ENCODE measurements at places on chromosomes 3 and 15.

- H3K4me1 ChIP-seq: peaks cover 26% of the 10 kb centered on the region
- no peaks in the 10 kb centered on the region for H3K27me3 ChIP-seq
- no peak overlapping the region for H3K4me3 ChIP-seq
- peaks cover 34% of the 10 kb centered on the region for H3K36me3 ChIP-seq
Measured at GRCh38 chr3:133570937-133571320, 2.6 kb upstream of the CDV3 start.

- DNase-seq: no peak
- no peaks in the 10 kb centered on the region for H3K27me3 ChIP-seq
- peaks cover 1% of the 10 kb centered on the region for H3K4me1 ChIP-seq
- peaks cover 42% of the 10 kb centered on the region for H3K36me3 ChIP-seq
Measured at GRCh38 chr3:47612178-47612577, 33.5 kb upstream of the CSPG5 start.

- peak overlapping the region; percentile 23 for H3K27ac ChIP-seq
- H3K27me3 ChIP-seq: no peaks in the 10 kb centered on the region
- no peaks in the 10 kb centered on the region for H3K36me3 ChIP-seq
- DNase-seq: no peak
- H3K4me1 ChIP-seq: peaks cover 19% of the 10 kb centered on the region
- H3K4me3 ChIP-seq: no peak overlapping the region
Measured at GRCh38 chr15:64525828-64526530, 65.6 kb downstream of the ZNF609 start.

GRCh38 chr3:182597621-182598041, 195.7 kb upstream of the ATP11B start:
- H3K4me1 ChIP-seq: no peaks in the 10 kb centered on the region
- DNase-seq: no peak
- H3K4me3 ChIP-seq: no peak overlapping the region
- H3K27ac ChIP-seq: no peak overlapping the region
- H3K27me3 ChIP-seq: peaks cover 11% of the 10 kb centered on the region

GRCh38 chr15:101056366-101057334, 137.5 kb downstream of the LRRK1 start:
- DNase-seq: no peak
- H3K27ac ChIP-seq: no peak overlapping the region
- H3K27me3 ChIP-seq: peaks cover 6% of the 10 kb centered on the region
- H3K4me3 ChIP-seq: no peak overlapping the region

DNA sequence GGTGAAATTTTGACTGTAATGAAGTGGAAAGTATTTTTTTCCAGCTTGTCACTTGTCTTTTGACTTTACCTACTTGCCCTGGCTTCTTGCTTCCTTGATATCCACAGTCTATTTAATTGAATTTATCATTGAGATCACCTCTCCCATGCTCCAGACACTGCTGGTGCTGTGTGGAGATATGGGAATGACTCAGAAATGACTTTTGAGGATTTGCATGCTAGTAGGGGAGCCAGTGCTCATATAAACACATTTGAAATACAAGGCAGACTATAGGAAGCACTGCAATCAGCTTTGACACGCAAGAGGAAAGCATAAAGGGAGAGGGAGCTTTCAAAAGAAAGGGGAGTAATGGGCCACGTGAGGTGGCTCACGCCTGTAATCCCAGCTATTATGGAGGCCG, 7.3 kb upstream of the TRPM1 start:
- no peak overlapping the region for H3K4me3 ChIP-seq
- H3K4me1 ChIP-seq: no peaks in the 10 kb centered on the region
- H3K36me3 ChIP-seq: peaks cover 2% of the 10 kb centered on the region
- H3K27me3 ChIP-seq: peaks cover 23% of the 10 kb centered on the region

GRCh38 chr3:62365391-62366125, 7.8 kb downstream of the FEZF2 start:
- H3K27ac ChIP-seq: no peak overlapping the region
- no peak for DNase-seq
- H3K4me3 ChIP-seq: no peak overlapping the region
- H3K27me3 ChIP-seq: peaks cover 57% of the 10 kb centered on the region
- no peaks in the 10 kb centered on the region for H3K36me3 ChIP-seq

DNA sequence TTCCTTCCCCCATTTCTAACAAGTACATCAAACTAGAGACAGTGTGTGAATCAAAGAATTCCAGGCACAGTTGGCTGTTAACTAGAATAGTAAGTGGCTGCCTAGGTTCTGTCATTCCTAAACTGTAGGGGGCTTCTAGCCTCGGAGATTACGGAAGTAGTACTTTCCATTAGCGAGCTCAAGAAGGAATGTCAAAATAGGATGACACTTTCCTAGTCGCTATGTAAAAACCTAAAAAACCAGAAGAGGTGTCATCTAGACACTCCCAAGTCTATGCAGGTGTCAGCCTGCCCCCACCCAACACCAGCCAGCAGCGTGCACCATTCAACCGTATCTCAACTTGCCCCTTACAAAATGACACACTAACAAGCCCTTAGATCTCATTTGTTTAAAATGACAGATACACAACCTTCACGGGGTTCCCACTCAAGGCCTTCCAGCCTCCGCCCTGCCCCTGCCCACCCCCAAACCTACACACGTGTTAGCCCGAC, 874 bp downstream of the INO80 start:
- H3K27me3 ChIP-seq: no peaks in the 10 kb centered on the region
- H3K27ac ChIP-seq: peak overlapping the region; percentile 96
- H3K4me1 ChIP-seq: peaks cover 19% of the 10 kb centered on the region
- peaks cover 31% of the 10 kb centered on the region for H3K36me3 ChIP-seq

DNA sequence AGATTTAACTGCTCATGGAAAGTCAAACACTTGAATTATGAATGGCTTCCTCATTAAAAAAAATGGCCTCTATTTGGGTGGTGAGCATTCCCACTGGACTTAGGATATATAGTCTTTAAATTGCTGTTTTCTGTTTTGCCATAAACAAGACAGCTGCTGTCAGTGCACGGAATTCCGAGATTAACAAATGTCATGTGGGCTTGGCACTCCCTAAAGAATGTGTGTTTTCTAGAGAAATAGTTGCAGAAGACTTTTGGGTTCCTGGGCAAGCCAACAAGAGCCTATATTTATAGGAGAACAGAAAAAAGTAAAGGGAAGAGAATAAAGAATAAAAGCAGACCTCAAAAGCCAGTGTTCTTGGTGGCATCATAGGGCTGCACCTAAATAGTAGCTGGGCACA, 13.6 kb upstream of the TFG start:
- DNase-seq: no peak
- no peaks in the 10 kb centered on the region for H3K36me3 ChIP-seq
- H3K27ac ChIP-seq: no peak overlapping the region
- H3K4me1 ChIP-seq: no peaks in the 10 kb centered on the region
- peaks cover 89% of the 10 kb centered on the region for H3K27me3 ChIP-seq
- no peak overlapping the region for H3K4me3 ChIP-seq

GRCh38 chr15:77187751-77188464, 117.0 kb upstream of the TSPAN3 start:
- H3K36me3 ChIP-seq: no peaks in the 10 kb centered on the region
- H3K27ac ChIP-seq: no peak overlapping the region
- H3K27me3 ChIP-seq: no peaks in the 10 kb centered on the region
- no peak for DNase-seq

- H3K4me1 ChIP-seq: peaks cover 74% of the 10 kb centered on the region
- H3K27ac ChIP-seq: no peak overlapping the region
- no peak for DNase-seq
- no peak overlapping the region for H3K4me3 ChIP-seq
- H3K27me3 ChIP-seq: no peaks in the 10 kb centered on the region
Measured at GRCh38 chr3:128784843-128785242, 58.9 kb downstream of the RAB7A start.

DNA sequence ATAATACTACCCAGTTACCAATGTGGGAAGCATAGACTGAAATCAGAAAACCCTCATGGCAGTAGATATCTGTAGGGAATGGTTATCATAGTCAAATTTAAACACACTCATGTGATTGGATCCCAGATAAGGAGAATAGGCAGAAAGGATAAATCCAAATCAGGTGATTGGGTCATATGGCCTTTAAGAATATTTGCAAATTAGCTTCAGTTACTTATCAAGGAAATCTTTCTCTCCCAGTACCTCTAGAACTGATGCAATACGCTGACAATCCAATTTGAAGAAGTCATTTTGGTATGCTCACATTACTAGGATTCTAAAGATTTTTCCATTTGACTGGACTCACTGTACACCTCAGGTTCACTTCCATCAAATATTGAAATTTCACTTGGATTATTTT, 87.7 kb upstream of the MNS1 start:
- no peak for DNase-seq
- no peaks in the 10 kb centered on the region for H3K36me3 ChIP-seq
- peaks cover 26% of the 10 kb centered on the region for H3K27me3 ChIP-seq
- no peak overlapping the region for H3K27ac ChIP-seq

DNA sequence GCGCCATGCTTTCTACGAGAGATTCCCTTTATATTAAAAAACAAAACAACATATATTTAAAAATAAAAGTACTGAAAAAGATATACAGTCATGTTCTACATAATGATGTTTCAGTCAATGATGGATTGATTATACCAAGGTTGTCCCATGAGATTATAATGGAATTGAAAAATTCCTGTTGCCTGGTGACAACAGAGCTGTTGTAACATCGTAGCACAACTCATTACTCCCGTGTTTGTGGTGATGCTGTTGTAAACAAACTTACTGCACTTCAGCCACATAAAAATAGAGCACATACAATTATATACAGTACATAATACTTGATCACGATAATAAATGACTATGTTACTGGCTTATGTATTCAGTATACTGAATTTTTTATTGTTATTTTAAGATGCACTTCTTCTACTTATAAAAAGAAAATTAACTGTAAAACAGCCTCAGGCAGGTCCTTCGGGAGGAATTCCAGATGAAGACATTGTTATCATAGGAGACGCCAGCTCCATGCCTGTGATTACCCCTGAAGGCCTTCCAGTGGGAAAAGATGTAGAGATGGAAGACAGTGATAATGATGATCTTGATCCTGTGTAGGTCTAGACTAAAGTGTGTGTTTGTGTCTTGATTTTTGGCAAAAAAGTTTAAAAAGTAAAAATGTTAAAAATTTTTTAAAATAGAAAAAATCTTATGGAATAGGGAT, 11.7 kb downstream of the CCR1 start:
- peaks cover 4% of the 10 kb centered on the region for H3K4me1 ChIP-seq
- H3K36me3 ChIP-seq: peaks cover 3% of the 10 kb centered on the region
- H3K4me3 ChIP-seq: no peak overlapping the region
- no peaks in the 10 kb centered on the region for H3K27me3 ChIP-seq
- no peak overlapping the region for H3K27ac ChIP-seq

DNA sequence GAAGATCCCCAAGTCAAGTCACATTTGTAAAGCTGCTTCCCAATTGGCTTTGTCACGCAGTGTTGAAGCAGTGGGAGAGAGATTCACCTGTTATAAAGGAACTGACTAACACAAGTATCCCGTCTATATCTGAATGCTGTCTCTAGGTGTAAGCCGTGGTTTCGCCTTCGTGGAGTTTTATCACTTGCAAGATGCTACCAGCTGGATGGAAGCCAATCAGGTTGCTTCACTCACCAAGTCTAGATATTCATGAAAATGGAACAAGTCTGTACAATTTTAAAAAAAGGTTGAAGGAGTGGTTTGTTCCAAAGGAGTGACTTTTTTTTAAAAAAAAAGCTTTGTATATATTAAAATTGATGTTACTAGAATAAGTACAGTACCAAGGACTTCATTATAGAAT, 11.7 kb downstream of the RBM5 start:
- DNase-seq: no peak
- H3K4me3 ChIP-seq: no peak overlapping the region
- peaks cover 8% of the 10 kb centered on the region for H3K4me1 ChIP-seq

GRCh38 chr3:99639579-99639978, 1.2 kb downstream of the COL8A1 start:
- peaks cover 8% of the 10 kb centered on the region for H3K4me1 ChIP-seq
- H3K27ac ChIP-seq: no peak overlapping the region
- no peaks in the 10 kb centered on the region for H3K36me3 ChIP-seq
- no peak for DNase-seq
- H3K27me3 ChIP-seq: peaks cover 33% of the 10 kb centered on the region
- H3K4me3 ChIP-seq: no peak overlapping the region

DNA sequence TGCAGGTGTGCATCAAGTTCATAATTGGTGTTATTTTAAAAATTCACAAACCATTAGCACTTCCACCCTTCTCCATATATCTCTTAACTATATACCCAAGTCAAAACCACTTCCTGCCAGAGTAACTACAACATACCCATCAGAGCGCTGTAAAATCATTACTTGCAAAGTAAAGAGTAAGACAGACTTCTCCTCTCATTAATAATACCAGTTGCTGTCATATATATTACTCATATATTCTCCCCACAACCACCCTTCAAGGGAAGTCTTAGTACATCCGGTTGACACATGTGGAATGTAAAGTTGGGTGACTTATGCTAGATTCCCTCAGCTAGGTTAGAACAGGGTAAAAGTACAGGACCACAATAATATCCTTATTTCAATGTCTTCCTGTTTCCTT, 5.6 kb downstream of the TERC start:
- peak overlapping the region; percentile 23 for H3K27ac ChIP-seq
- peaks cover 9% of the 10 kb centered on the region for H3K4me1 ChIP-seq
- H3K27me3 ChIP-seq: no peaks in the 10 kb centered on the region
- no peak for DNase-seq

- no peaks in the 10 kb centered on the region for H3K4me1 ChIP-seq
- H3K27me3 ChIP-seq: peaks cover 38% of the 10 kb centered on the region
- H3K36me3 ChIP-seq: no peaks in the 10 kb centered on the region
- no peak overlapping the region for H3K27ac ChIP-seq
- no peak overlapping the region for H3K4me3 ChIP-seq
Measured at GRCh38 chr3:197567904-197568681, 12.3 kb upstream of the BDH1 start.

DNA sequence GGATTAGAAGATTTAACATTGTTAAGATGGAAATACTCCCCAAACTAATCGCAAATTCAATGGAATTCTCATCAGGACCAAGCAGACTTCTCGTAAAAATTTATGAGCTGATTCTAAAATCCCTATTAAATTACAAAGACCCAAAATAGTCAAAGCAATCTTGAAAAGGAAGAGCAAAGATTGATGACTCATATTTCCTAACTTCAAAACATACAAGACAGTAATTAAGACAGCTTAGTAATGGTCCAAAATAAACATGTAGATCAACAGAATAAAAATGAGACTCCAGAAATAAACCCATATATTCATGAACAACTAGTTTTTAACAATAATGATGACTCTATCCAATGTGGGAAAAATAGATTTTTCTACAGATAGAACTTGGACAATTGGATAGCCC, 148.7 kb downstream of the SI start:
- H3K4me3 ChIP-seq: no peak overlapping the region
- no peaks in the 10 kb centered on the region for H3K4me1 ChIP-seq
- no peaks in the 10 kb centered on the region for H3K36me3 ChIP-seq

- H3K36me3 ChIP-seq: no peaks in the 10 kb centered on the region
- H3K4me1 ChIP-seq: no peaks in the 10 kb centered on the region
- no peak overlapping the region for H3K4me3 ChIP-seq
- H3K27me3 ChIP-seq: no peaks in the 10 kb centered on the region
Measured at GRCh38 chr15:49887659-49888322, 231.2 kb downstream of the ATP8B4 start.

GRCh38 chr3:157624801-157625200, 121.6 kb upstream of the VEPH1 start:
- no peak overlapping the region for H3K4me3 ChIP-seq
- H3K27me3 ChIP-seq: peaks cover 24% of the 10 kb centered on the region
- DNase-seq: no peak
- no peaks in the 10 kb centered on the region for H3K36me3 ChIP-seq
- no peaks in the 10 kb centered on the region for H3K4me1 ChIP-seq

GRCh38 chr3:150149651-150150051, 179.0 kb upstream of the PFN2 start:
- H3K4me3 ChIP-seq: no peak overlapping the region
- no peak for DNase-seq
- H3K27me3 ChIP-seq: peaks cover 53% of the 10 kb centered on the region
- no peak overlapping the region for H3K27ac ChIP-seq
- H3K4me1 ChIP-seq: no peaks in the 10 kb centered on the region

GRCh38 chr3:59374818-59375211, 325.0 kb upstream of the CFAP20DC start:
- peaks cover 1% of the 10 kb centered on the region for H3K4me1 ChIP-seq
- H3K27ac ChIP-seq: peak overlapping the region; percentile 77
- no peak overlapping the region for H3K4me3 ChIP-seq
- H3K27me3 ChIP-seq: no peaks in the 10 kb centered on the region
- no peak for DNase-seq
